ENCODE measurements at places on chromosomes 13 and 19. TPM values are rescaled to one million over a fixed set of nuclear protein-coding genes. Genes with fewer than 3 reads are reported as not detected.
A peak's percentile ranks its signal among the peaks of the same experiment; 100 is the strongest.

DNA sequence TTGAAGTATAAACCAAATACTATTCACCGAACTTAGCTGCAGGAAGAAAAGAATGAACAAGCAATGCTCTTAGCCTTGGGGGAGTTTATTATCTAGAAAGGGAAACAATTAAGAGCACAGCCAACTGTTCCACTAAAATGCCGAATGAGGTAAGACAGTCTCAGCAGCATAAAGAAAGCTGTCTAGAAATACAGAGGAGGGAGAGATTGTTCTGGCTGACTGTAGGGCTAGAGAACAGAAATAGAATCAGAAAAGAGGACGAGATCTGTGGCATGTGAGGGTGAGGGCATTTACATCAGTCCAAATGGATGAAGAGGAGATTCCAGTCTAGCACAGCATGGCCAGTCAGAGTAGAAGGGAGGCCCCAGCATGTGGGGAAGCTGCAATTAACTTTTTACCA lies 56.8 kb upstream of the TNFRSF19 start:
- no peak for DNase-seq

DNA sequence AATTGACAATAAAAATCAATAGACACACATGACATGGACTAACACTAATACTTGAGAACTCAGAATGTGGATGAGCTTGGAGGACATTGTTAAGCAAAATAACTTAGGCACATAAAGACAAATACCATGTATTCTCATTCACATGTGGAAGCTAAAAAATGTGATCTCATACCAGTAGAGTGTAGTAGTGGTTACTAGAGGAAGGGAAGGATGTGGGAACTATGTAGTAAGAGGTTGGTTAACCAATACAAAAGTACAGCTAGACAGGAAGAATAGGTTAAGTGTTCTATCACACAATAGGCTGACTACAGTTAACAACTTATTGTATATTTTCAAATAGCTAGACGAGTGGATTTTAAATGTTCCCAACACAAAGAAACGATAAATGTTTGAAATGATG lies 415.8 kb upstream of the KLF12 start:
- no peak for DNase-seq

DNA sequence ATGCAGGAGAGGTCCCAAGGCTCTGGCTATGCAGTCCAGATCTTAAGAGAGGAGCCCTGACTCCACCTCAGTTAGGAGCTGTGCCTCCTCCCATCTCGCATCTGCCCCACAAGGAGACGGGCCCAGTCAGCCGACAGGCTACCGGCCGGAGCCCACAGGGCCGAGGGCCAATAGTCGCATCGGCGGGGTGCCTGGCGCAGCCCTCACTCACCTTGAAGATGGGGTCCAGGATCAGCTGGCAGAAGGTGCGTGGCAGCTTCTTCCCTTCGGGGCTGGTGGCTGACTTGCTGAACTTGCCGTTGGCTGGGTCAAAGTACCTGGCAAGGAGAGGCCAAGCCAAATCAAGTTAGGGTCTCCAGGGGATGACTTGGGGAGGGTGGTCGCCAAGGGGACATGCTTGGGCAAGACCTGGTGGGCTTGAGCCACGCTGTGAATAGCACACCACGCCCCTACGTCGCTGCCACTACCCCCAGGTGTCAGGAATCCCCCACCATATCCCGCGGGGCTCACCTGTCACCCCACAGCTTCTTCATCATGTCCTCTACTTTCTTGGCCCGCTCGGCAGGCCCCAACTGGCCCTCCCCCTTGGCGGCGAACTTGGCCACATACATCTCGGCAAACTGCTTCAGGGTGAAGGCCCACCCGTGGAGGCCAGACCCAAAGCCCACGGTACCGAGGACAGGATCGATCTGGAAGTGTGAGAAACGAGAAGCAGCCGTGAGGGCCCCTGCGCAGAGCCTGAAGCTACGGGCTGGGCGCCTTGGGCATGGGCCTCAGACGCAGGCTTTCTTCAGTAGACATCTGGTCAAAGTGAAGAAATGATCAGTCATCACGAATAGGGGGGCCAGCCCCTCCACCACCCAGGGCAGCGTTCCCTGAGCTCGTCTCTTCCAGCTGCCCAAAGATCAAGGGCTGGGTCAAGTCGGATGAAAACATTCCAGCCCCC lies 3.3 kb downstream of the EEF2 start:
- DNase-seq: no peak

Gene NLRP7
- not detected for total RNA-seq

- peak; percentile 73 for DNase-seq
These were observed 2.5 kb downstream of the KANK3 start for GRCh38 chr19:8340341-8341096.

DNA sequence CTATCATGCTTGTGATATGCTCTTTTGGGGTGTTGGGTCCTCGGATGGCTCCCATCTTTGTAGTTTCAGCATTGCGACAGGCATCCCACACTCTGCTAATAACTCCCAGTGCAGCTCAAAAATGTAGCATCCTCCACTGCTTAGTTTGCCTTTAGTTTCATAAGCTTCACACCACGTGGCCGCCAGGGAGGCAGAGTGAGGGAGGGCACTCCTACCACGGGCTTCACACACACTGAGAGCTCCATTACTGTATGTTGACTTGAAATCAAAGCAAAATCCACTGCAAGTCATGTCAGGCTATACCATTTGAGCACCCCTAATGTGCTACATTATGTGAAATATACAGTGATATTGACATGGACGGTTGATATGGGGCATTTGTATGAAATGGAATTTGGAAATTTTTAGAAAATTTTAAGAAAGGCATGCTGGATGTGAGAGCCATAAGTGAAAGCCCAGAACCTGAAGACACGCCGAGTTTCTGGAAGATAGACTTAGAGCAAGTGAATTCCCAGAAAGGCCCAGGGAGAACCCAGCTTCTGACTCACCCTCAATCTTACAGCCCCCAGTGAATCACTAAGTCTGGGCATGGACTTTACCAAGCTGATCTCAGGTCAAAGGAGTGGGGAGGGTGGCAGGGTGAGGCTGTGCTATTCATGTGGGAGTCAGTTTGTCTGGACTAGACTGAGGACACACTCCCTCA lies 94.1 kb downstream of the HSPH1 start:
- no peak for DNase-seq

- DNase-seq: no peak
These were observed 2218.8 kb downstream of the PCDH9 start for GRCh38 chr13:65011378-65011777.

GRCh38 chr13:23843436-23843835 lies 45.8 kb downstream of the MIPEP start:
- DNase-seq: no peak

GRCh38 chr13:93745884-93746283 lies 519.3 kb downstream of the GPC6 start:
- no peak for DNase-seq
